GM23338 (cell line): ENCODE measurements at places on chromosomes 2 and 18.

DNA sequence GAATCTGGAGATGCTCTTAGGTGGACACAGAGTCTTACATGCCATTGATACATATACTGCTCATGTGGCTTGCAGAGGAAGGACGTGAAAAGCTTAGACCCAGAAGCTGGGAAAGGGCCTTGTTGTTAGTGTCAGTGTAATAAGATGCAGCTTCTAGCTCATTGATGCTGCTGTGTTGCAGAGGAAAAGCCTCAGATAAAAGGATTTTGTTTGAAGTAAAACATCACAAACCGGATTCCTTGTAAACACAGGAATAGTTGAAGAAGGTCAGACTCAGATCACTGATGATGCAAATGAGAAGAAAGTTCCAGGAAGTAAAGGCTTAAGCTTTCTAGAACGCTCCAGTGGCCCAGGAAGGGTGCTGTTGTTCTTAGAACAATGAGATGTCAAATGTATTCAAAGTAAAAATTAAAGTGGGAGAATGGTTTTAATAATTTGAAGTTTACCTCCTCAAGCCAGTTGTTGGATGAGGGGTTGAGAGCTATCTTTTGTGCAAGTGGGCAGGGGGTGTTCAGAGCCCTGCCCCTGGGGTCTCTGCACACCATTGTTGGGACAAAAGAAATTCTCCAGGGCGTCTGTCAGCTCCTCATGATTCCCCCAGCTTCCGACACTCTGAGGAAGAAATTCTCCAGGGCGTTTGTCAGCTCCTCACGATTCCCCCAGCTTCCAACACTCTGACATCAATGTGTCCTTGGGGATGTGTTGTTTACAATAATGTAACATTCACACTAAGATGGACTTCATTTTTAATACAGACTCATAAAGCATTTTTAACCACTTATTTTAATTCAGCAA is 61.3 kb upstream of the CHMP1B start:
- peaks cover 42% of the 10 kb centered on the region for H3K4me1 ChIP-seq
- peak overlapping the region; percentile 16; the same call in 1 of the 2 replicates for H3K27ac ChIP-seq
- no peak overlapping the region for H3K4me3 ChIP-seq
- H3K36me3 ChIP-seq: no peaks in the 10 kb centered on the region; the same call in 1 of the 2 replicates

DNA sequence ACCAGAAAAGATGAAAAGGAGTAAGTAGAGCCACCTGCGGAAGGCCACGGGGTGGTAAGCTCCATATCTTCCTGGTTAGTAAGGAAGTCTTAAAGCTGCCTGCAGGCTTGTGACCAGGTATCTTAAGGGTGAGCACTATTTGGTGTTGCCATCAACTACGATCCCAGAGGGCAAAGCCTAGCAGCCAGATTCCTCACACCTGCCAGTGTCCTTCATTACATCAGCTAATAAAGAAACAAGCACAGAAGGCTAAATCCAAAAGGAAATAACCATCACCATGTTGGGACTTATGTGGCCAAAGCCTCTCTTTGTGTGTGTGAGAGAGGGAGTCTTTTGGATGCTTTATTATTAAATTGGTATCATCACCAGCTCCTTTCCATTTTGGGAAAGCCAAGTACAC is 123.5 kb downstream of the ALK start:
- no peak overlapping the region for H3K4me3 ChIP-seq
- peaks cover 8% of the 10 kb centered on the region; the same call in 1 of the 2 replicates for H3K4me1 ChIP-seq
- H3K27me3 ChIP-seq: no peaks in the 10 kb centered on the region

GRCh38 chr2:59756150-59756549 is 797.3 kb downstream of the BCL11A start:
- H3K4me3 ChIP-seq: no peak overlapping the region
- no peaks in the 10 kb centered on the region for H3K36me3 ChIP-seq
- no peak overlapping the region for H3K27ac ChIP-seq
- DNase-seq: no peak

DNA sequence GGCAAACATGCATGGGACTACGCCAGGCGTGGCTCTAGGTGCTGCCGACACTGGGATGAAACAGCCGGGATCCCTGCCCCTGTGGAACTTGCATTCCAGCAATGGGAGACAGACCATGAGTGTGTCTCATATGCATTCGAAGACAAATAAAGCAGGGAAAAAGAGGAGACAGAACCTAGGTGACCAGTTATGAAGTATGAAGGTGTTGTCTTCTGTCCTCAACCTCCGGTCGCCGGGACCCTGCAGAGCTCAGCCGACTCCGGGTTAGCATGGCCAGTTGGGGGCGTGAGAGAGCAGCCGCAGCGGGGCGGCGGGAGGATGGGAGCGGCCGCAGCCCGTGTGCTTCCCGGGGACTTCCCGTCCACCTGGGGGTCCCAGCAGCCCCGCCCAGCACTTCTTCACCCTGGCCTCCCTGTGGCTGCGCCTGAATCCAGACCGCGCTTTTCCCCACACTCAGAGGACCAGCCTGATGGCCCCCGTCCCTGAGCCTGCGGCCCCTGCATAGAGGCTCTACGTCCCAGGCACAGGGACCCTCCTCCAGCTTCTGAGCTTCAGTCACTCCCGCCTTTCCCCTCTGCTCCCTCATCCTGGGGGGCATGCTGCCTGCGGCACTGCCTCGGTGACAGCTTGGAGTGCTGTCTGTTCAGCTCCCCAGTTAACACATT is 11.4 kb downstream of the ID2 start:
- peak; percentile 78 for DNase-seq
- no peaks in the 10 kb centered on the region for H3K27me3 ChIP-seq
- H3K36me3 ChIP-seq: no peaks in the 10 kb centered on the region
- H3K27ac ChIP-seq: no peak overlapping the region

DNA sequence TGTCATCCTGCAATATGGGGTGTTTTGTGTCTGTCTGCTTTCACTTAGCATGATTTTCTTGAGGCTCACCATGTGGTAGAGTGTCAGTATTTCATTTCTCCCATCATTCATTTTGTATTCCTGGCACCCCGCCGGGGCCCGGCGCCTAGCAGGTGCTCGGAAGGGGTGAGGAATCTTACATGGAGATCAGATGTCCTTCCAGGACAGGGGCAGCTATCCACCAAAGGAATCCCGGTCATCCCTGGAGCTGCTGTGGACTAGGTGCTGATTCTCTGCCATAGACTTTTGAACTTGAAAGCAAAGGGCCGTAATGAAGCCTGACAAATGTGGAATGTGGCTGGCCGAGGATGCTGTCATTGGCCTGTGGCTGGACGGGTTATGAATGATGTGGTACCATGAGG is 2.4 kb downstream of the PRELID3A start:
- no peak for DNase-seq
- H3K27ac ChIP-seq: no peak overlapping the region
- no peak overlapping the region for H3K4me3 ChIP-seq
- H3K36me3 ChIP-seq: no peaks in the 10 kb centered on the region

- H3K4me3 ChIP-seq: 0 out of 2 replicates have a peak overlapping the region, but pooled peaks have one; percentile 94
- no peaks in the 10 kb centered on the region for H3K27me3 ChIP-seq
- DNase-seq: no peak
- peaks cover 61% of the 10 kb centered on the region for H3K36me3 ChIP-seq
These were observed 3.2 kb downstream of the RPL37A start for GRCh38 chr2:216501854-216502253.

GRCh38 chr2:24231461-24231881 is 56.6 kb downstream of the FAM228A start:
- no peaks in the 10 kb centered on the region for H3K36me3 ChIP-seq
- no peak for DNase-seq
- H3K4me1 ChIP-seq: no peaks in the 10 kb centered on the region

GRCh38 chr2:232982926-232983668 is 30.0 kb downstream of the NGEF start:
- H3K27me3 ChIP-seq: no peaks in the 10 kb centered on the region
- DNase-seq: peak; percentile 90
- no peak overlapping the region for H3K4me3 ChIP-seq
- no peaks in the 10 kb centered on the region for H3K36me3 ChIP-seq
- no peak overlapping the region for H3K27ac ChIP-seq

DNA sequence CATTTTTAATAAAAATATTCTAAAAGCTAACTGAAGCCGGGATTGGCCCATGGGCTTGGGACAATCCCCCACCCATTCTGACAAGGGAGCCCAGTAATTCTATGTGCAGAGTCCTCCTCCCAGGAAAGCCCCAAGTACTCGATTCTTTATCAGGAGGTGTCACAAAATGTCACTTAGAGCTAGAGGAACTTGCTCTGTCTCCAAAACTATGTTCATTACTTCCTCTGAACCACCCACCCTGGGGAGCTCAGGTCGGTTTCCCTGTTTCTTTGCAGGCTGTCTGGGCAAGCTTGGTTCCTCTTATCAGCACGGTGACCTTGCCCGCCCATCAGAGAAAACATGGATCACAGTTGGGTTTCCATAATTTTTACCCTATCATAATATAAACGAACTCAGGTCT is 430.6 kb upstream of the ID2 start:
- H3K27ac ChIP-seq: no peak overlapping the region
- no peaks in the 10 kb centered on the region; the same call in 1 of the 2 replicates for H3K36me3 ChIP-seq
- no peaks in the 10 kb centered on the region for H3K27me3 ChIP-seq
- no peak overlapping the region for H3K4me3 ChIP-seq
- H3K4me1 ChIP-seq: peaks cover 16% of the 10 kb centered on the region

DNA sequence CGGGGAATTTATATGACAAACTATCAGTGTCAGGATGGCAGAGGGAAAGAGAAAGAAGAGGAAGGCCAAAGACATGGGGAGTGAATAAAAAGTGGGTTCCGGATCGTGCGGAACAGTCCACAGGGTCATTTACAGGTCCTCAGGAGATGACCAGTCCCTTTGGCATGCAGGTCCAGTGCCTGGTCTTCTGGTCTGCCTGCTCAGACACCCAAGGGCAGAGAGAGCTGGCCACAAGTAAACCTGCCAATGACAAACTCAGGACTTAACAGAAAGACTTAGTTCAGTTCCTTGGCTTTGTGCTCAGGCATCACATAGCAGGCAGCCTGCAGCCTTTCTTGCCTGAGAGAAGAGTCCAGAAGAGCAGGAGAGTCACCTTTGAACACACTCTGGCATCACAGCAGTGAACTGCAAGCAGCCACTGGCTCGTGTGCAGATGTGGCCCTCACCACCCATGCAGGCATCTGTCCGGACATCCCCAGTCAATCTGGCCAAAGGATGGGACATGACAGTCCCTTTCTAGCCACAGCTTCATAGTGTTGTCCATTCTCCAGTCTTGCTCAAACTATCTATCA is 14.0 kb downstream of the TMEM127 start:
- H3K36me3 ChIP-seq: peaks cover 8% of the 10 kb centered on the region; the same call in 1 of the 2 replicates
- no peak overlapping the region for H3K4me3 ChIP-seq
- DNase-seq: peak; percentile 28

DNA sequence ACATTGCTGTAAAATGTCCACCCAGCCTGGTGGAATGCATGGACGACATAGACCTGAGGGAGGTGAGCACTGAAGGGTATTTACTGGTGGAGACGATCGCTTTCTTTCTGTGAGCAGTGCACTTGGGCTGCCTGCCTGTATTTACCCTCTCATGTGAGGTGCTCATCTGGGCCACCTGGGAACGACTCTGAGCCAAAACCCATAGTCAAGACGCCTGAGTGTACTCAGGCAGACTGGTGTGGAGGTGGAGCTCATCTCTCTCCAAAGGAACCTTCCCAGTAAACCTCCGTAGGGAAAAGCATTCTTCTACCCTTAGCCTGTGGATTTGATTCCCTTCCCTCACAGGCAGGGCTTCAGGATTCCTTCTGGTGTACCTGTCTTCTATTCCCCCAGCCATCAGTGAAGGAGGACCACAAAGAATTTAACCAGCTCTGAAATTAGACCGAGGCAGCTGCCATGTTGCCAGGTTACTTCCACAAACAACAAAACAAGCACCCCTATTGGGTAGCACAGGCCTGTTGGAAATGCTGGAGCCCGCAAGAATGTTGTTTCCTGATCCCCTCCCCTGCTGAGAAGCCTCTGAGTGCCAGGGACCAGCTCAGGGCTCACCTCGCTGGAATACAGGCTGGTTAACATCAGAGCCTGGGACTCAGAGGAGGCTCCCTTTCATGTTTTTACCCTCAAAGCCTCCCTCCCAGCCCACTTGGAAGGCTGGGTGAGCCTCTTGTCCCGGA is 47.5 kb upstream of the TXNDC2 start:
- no peaks in the 10 kb centered on the region for H3K36me3 ChIP-seq
- no peaks in the 10 kb centered on the region for H3K27me3 ChIP-seq
- H3K4me3 ChIP-seq: no peak overlapping the region
- DNase-seq: peak; percentile 91
- H3K27ac ChIP-seq: peak overlapping the region; percentile 64; the same call in 1 of the 2 replicates

DNA sequence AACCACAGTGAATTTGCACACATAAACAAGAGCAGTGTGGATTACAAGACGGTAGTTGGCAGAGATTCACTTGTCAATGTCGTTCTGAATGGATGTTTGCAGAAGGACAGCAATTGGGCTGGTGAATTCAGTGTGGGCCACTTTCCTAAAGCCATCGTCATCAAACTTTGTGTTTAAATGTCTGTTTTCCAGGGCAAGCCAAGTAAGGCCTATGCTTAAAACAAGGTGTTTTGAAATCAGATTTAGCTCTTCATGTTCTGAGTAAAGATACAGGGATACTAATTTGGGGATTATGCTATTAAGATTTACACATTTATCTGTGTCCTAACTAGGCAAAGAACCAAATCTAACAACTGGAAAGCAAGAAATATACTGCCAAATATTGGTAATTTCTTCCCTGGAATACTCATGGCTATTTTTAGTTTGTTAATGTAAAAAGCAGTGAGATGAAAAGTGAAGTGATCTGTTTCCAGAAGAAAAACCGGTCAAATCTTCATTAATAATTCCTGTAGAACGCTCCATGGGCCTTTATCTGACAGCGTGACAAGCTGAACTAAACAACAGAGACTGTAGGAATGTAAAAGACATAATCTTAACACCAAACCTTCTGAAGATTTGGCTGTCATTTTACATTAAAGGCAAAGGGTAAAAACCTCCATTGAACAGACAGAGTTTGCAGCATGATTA is 175.7 kb downstream of the ICOS start:
- no peak overlapping the region for H3K4me3 ChIP-seq
- no peak overlapping the region for H3K27ac ChIP-seq
- H3K36me3 ChIP-seq: no peaks in the 10 kb centered on the region
- no peaks in the 10 kb centered on the region for H3K27me3 ChIP-seq
- peaks cover 22% of the 10 kb centered on the region for H3K4me1 ChIP-seq

DNA sequence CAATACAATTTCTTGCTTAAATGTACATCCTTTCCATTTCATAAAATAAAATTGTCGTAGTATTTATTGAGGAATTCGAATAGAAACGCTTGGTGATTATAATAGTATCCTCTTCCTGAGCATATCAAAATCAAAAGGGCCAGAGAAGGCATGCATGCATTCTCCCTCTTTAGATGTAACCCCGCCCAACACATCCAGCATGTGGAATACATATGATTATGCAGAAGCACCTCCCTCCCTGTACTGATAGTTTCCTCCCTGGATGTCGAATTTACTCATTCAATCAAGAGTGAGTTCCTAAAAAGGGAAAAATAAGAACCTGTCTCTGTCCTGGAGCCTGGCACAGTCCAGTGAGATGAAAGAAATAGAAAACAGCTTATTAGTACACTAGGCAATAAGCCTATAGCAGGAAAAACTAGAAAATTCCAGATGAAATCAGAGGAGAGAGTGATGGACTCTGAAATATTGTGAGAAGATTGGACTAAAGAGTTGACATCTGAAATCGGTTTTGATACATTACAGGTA is 262.9 kb downstream of the RDH14 start:
- no peak overlapping the region for H3K4me3 ChIP-seq
- no peaks in the 10 kb centered on the region for H3K27me3 ChIP-seq
- H3K27ac ChIP-seq: no peak overlapping the region
- H3K4me1 ChIP-seq: peaks cover 4% of the 10 kb centered on the region; the same call in 1 of the 2 replicates

- DNase-seq: no peak
These were observed 524.8 kb upstream of the DSEL start for GRCh38 chr18:68041327-68041726.
